Effector CD8-positive, alpha-beta T cell (primary cell): ENCODE measurements at places on chromosomes 16 and 17.

DNA sequence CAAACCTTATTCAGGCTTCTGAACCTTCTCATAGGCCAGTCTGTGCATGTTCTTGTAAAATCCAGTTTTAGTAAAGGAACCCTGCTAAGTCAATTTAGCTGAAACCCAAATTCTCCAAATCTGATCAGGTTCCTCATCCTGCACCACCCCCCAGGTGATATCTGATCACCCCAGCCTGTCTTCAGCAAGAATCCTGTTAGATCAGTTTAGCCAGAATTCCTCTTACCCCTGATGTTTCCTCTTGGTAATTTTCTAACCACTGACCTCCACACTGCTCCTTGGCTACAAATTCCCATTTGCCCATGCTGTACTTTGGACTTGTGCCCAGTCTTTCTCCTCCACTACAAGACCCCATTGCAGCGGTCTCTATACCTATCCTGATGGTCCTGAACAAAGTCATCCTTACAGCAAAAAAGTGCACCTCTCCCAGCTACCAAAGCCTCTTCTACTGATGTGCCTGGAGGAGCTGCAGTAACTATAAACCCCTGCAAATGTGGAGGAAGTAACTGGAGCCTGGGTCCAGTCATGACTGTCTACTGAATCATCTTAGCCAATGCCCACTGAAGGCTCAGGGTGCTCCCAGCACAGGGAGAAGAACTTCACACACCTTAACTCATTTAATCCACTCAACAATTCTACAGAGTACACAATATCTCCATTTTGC, 23.8 kb downstream of the TEX14 start:
- DNase-seq = no peak

DNA sequence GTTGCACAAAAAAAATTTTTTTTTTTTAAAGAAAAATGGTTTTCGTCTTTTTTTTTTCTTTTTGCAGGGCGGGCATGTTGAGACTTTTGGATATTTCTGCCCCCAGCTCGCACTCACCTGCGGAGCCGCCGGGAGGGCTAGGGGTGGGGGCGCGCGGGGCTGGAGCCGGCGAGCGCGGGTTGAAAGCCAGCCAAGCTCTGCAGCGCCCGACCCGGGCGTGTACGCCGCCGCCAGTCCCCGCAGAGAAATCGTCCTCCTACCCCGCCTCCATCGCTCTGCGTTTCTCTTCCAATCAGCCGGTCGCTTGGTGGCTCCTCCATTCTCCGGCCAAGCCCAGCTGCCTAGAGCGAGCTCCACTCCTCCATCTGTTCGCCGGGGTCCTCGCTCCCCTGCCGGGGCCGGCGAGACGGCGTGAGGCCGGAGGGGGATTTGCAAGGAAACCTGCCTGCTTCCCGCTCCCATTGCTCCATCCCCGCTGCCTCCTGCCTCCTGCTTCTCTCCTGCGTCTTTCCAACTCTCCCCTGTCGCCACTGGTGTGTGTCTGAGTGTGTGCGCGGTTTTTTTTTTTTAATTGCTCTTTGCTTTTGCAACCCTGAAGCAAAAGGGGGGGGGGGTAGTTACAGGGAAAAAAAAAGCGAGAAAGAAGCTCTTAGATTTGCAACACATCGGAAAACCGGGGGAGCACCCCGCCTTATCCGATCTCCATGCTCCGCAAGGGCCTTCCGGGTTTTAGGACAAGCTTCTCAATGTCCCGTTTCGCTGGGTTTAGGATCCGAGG, 1.8 kb upstream of the UBTF start:
- DNase-seq = peak; percentile 44

GRCh38 chr17:8062807-8063483, 24.1 kb downstream of the ALOX15B start:
- no peak for DNase-seq

GRCh38 chr17:50058296-50058953, 2.5 kb downstream of the ITGA3 start:
- DNase-seq = no peak

DNA sequence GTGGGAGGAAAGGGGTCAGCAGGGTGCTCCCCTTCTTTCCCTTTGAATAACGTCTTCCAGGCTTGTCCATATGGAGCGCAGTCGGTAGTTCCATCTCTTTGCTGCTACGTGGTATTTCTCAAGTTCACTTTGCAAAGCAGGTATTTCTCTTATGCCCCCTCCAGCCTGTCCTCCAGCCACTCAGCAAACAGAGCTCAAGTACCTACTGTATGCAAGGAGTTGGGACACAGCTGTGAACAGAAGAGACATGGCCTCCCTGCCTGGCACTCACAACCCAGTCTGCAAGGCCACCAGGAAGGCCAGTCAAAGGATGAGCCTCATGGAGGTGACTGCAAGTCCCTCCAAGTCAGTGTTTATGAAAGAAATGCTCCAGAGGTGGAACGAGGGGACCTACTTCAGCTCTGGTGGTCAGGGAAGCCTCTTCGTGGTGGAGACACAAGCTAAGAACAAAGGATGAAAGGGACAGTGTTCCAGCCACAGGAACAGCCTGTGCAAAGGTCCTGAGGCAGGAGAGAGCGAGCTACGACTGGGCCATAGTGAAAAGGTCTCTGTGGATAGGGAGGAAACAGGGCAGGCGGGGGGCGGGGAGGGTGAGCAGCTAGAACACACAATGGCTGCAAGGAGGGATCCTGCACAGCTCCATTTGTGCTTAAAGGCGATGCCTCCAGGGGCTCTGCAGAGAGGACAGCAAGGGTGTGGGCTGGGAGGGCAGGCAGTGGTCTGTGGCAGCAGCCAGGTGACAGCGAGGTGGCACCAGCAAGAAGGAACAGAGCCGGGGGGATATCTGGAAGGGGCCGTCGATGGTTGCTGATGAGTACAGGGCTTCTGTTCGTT, 32.6 kb downstream of the PPL start:
- DNase-seq = no peak

- DNase-seq = peak; percentile 14
Measured at GRCh38 chr17:1229349-1229899, 40.8 kb upstream of the BHLHA9 start.

DNA sequence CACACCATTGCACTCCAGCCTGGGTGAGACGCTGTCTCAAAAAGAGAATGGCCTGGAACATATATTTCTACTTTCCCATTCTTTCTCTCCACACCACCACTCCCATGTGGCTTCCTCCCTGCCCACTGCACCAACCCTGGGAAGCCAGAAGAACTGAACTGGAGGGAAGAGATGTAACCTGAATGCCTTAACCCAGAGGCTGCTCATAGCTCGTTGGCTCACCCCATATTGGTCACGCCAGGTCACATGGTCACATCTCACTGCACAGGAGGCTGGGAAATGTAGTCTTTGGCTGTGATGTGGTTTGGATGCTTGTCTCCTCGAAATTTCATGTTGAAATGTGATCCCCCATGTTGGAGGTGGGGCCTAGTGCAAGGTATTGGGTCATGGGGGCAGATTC, 5.9 kb upstream of the DNAH17 start:
- no peak for DNase-seq

DNA sequence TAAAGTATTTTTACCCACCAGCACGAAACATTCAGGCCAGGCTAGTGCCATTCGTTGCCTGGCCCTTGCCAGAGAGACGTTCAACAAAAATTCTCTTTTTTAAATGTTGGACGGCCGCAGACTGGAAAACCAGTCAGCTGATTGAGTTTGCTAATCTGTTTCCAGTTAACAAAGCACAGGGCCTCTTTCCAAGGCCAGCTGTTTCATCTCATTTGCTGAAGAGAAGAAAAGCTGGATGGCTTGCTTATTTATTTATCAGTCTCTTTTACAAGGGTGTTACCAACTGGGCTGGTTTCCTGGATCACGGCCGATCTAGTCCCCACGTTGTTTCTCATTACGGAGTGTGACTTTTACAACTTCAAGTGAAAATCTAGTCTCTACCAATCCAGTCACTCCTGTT, 418.7 kb upstream of the DYNLRB2 start:
- DNase-seq = no peak

DNA sequence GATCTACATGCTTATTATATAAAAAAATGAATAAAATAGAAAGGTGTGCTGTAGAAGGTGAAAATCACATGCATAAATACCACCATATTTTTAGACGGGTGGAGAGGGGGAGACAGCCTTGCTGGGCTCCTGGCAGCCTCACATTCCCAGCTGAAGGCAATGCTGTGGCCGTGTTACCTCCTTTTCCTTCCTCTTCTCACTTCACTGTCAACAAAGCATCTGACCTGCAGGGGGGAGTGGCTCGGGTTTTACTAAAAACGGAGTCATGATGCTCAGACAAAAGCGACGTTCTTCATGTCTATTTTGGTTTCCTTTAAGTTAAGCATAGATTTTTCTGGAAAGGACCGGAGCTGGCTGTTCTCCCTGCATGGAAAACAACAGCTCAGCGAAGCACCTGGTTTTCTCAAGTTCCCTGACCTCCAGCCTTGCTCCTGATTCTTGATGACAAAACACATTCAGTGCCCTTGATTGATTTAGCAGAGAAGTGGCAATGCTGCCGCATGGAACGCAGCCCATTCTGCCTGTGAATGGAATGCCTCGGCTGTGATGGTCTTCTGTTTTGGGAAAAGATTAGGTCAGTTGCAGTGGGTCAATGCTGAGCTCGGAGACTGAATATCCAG, 5.5 kb upstream of the RPTOR start:
- DNase-seq = no peak

- DNase-seq = no peak
Measured at GRCh38 chr16:89643769-89644300, 13.7 kb downstream of the CHMP1A start.

DNA sequence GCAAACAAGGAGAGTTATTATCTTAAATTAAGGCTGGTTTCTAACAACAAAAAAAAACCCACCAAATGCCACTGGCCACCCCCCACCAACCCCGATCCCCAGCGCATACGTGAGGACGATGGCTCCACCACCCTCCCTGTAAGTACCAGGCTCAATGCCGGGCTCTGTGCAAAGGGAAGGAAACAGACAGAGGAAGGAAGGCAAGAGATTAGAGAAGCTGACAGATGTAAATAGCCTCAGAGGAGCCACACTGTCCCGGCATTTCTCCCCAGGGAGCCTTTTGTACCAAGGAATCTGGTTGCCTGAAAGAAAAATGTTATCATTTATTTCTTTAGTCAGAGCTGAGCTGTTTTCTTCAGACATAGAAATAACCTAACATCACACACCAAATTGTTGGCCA, 13.1 kb downstream of the SOST start:
- no peak for DNase-seq

- DNase-seq = no peak
Measured at GRCh38 chr17:14859542-14859941, 405.6 kb downstream of the PMP22 start.

- DNase-seq = no peak
Measured at GRCh38 chr17:6352016-6352415, 82.9 kb downstream of the AIPL1 start.

- DNase-seq = no peak
Measured at GRCh38 chr16:77786186-77786847, 2.0 kb upstream of the VAT1L start.

- no peak for DNase-seq
Measured at GRCh38 chr17:12553625-12554024, 112.1 kb upstream of the MYOCD start.

- DNase-seq = no peak
Measured at GRCh38 chr17:75623386-75623785, 9.8 kb upstream of the SMIM5 start.

DNA sequence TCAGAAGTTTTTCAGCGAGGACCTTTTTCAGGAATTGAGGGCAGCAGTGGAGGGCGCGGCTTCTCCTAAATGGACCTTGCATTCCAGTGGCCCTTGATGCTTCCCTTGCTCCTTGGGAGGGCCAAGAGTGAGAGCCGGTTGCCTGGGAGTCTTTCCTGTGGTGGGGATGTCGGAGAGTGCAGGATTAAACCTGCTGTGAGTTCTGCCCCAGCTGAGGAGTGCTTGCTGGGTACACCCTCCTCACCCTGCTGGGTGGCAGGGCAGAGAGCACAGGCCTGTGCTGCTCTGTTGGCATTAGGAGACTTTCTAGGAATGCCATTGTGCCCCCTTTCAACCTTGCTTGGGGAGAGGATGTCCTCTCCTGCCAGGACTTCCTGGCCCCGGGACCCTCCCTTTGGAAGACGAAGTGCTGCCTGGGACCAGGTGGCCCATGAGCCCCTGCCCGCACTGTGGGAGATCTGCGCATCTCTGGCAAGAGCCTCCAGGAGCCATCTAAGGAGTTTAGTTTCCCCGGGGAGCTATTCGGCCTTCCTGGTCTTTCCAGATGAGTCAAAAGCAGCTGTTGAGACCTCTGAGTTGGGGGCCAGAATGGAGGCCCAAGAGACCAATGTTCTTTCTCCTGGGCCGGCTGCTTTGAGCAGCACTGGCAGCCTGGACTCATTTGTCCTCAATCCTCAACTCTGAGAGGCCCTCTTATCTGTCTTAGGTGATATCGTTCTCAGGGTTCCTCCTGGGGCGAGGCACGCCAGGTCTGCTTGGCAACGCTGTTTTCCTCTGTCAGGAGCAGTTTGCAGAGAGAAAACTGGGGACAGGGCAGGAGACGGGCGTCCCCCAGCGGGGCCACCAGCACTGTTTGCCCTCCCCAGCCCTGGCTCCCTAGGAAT, 5.6 kb downstream of the LLGL2 start:
- DNase-seq = no peak

GRCh38 chr17:28142305-28142704, 99.8 kb downstream of the NLK start:
- DNase-seq = no peak

DNA sequence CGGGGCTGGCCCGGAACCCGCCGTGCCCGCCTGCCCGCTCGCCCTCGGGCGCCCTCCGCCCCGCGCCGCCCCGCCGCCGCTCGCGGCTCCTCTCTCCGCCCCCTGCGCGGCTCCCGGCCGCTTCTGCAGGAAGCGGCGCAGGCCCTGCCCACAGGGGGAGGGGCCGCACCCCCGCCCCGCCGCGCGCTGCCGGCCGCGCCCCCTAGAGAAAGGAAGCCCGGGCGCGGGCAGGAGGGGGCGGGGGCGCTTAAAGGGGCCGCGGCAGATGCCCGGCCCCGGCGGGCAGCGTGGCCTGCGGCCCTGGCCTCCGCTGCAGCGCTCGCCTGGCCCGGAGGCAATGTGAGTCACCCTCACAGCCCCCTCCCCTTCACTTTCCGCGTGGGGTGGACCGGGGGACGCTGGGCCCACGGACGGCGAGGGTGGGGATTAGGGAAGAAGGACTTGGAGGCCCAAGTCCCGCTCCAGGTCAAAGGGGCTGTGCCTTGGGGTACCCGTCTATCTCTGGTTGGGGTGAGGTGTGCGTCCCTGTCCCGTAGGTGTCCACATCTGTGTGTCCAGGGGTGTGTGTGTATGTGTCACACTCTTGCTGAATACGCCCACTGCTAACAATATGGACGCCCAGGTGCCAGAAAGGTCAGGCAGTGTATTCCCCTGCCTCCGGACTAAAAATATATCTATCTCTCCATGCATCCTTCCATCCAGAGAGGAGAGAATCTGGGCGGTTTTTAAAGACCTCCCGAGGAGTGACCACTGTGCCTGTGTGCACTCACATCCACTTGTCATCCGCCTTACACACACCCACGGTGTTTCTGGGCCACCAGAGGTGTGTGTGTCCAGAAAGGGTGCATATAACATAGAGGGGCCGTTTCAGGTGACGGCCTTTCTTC, at the start of gene GIT1:
GIT1 (minus strand) TSS at position 125 of the 887 bp plus-strand sequence. CDS start 270 bp downstream, outside the sequence.
- peak; percentile 72 for DNase-seq
